Endothelial cell of umbilical vein (primary cell): ENCODE measurements at places on chromosomes 2 and 18.

DNA sequence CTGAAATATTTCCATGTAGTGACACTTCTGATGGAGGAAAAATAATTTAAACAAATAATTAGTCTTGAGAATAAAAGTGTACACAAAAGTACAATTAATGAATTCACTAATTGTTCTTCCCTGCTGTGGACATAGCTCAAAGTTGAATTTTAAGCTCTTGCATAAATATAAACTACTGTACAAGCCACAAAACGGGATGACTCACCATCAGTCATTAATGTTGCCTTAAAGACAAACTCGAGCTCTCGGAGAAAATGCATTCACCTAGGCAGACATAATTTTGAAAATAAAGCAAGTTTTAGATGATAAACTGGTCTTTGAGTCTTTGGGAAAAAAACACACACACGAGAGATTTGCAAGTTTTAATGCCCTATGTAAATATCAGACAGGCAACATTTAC, 436.4 kb downstream of the ZNF521 start:
- DNase-seq, result peak; percentile 54

- peak; percentile 86 for DNase-seq
Measured at GRCh38 chr18:9333441-9334328, 888 bp upstream of the TWSG1 start.

- peak; percentile 84 for DNase-seq
Measured at GRCh38 chr2:186605041-186605440, 15.2 kb downstream of the ITGAV start.

- DNase-seq, result no peak
Measured at GRCh38 chr2:223203971-223204929, 152.3 kb downstream of the KCNE4 start.
